ENCODE measurements at places on chromosomes 7 and 10. TPM values are rescaled to one million over a fixed set of nuclear protein-coding genes. Genes with fewer than 3 reads are reported as not detected.

DNA sequence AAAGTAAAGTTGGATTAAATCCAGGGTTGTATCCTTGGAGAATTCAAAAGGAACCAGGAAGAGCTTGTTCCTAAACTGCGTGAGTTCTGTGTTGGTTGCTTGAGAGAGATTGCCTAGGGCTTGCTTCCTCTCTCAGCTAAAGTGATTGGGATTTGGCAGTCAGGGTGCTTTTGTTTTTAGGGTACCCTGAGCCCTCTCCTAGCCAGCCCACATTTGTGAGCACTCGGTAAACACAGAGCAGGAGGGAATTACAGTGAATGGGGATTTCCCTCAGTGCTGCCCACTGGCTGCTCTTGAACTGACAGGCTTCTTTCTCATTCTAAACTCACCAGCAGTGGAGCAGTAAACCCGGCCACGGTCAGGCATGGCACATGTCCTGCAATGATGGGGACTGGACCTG, 146.9 kb downstream of the TPST1 start:
- DNase-seq, result peak; percentile 60

GRCh38 chr7:36132012-36132411, 21.0 kb upstream of the EEPD1 start:
- DNase-seq, result no peak

DNA sequence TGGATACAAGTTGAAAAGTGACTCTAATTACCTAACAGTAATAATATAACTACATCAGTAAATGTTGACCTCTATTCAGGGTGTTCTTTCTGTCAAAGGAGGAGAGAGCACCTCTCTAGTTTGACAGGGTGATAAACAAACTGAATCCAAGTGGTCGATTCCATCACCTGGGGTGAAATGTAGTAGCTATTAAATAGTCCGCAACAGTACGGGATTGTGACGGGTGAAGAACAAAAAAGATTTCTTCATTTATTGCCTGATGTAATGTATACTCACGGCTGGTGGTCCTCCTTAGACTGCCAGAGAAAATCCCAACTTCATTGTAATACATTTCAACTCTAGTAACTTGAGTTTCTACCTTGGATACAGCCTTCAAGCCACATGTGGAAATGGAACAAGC, 292.5 kb upstream of the CELF2 start:
- DNase-seq, result no peak

GRCh38 chr7:75642810-75643486, 95.8 kb downstream of the HIP1 start:
- DNase-seq, result peak; percentile 77

DNA sequence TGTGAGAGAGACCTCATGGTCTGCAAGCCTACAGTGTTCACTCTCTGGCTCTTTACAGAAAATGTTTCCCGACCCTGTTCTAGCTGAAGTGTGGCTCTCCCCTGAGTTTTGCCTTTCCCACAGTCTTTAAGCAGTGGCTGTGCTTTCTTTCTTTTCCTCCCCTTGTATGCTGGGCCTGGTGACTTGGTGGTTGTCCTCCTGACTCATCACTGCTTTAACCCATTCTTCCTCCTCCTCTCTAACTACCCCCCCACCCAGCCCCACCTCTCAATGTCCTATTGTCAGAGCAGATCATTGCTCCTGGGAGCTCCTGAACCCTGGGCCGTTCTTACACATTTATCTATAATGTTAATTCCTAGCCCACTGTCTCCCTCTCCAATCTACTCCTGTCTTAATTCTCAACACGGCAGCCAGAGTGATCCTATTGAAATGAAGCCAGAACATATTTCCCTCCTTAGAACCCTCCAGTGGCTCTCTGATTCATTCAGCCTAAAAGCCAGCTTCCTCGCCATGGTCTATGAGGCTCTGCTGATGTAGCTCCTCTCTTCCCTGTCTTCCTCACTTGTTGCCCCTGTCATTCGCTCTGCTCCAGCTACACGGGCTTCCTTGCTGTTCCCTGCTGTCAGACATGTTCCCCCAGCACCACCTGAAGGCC, 55.0 kb downstream of the DENND11 start:
- DNase-seq, result no peak

DNA sequence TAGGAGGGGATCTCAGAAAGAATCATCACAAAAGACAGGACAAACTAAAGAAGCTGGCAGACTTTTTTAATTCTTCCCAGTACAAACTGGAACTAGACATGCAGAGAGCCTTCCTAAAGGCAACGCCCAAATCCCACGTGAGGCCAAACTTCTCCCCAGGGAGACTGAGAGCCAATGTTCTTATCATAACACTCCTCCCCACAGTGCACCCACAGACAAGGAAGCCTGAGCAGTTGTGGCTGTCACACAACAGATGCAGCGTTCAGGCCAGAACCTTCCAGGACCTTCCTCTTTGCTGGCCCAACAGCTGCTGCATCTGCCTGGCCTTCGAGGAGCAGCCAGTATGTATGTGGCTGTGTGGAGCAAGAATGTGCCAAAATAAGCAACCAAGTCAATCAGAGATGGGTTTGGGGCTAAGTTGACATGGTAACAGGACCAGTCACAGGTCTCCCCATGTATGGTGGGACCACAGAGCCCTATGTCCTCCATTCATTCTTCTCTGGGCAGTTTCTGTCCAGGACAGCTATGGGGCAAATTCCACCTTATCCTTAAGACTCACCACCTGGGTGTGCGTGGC, 34.9 kb downstream of the SRPK2 start:
- no peak for DNase-seq

GRCh38 chr7:77837275-77837674, 38.7 kb downstream of the PHTF2 start:
- no peak for DNase-seq

GRCh38 chr7:127751490-127752448, 99.8 kb downstream of the SND1 start:
- no peak for DNase-seq

- DNase-seq, result peak; percentile 39
These were observed 2.2 kb downstream of the ARHGAP21 start for GRCh38 chr10:24721229-24722106.

DNA sequence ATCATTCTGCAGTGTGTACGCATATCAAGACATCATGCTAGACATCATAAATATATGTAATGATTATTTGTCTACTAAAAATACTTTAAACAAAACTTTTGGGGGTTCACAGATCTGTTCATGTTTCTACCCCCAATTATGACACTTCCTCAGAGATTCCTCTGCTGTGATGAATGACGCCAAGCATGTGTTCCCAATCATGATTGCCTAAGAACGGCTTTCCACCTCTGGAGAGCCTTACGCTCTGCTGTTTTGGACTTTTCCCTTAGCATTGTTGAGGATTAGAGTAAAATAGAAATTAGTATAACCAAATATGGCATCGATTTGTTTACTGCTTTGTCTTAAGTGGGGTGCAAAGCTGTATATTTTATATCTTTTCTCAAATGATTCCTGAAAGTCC, 236.3 kb upstream of the IGFBP3 start:
- no peak for DNase-seq

- DNase-seq, result no peak
These were observed 318.9 kb downstream of the CXCL12 start for GRCh38 chr10:44065788-44066526.

DNA sequence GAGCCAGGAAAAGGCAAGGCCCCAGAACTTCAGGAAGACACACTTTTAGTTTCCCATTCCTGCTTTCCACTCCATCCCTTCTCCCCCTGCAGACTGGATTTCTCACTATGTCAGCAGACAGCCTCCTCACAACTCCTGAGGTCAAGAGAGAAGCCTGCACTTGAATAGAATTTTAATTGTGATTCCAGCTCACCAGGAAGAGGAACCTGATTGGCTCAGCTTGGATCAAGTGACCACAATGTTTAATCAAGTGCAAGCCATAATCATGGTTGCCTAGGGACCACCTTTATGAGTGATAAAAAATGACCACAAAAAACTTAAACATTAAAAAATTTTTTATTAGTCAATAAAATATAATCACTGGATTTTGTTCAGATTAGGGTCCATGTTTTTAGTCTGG, 244.7 kb upstream of the RHOBTB1 start:
- no peak for DNase-seq

DNA sequence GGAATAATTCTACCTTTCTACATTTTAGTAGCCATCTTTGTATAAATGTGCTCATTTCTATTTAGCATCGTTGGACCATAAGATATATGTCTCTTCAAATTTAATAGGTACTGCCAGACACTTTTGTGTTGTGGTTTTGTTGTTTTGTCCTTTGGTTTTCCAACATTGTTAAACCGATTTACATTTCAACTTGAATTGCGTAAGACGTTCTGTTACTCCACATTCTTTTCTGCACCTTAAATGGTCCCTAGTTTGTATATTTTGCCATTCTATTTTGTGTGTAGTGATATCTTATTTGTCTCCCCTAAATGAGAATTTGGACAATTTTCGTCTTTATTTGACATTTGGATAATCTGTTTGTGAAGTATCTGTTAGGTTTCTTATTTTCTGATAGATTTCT, 1015.6 kb downstream of the NRG3 start:
- no peak for DNase-seq

DNA sequence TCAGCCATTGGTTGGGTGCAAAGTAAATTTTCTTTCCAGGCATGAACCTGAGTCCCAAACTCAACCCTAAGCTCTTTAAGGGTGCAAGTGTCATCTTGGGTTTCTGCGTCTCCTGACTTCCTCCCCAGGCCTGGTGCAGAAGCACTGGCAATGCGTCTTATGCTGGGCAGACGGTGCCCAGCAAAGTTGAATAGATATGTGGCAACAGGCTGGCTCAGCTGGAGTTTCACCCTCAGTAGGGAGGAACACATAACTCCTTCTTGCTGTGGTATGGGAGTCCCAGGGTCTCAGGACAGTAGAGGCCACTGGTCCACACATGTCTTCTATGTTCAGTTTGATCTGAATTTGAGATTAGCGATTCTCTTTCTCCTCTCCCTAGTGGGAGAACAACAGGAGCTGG, 181.3 kb downstream of the RPS24 start:
- DNase-seq, result no peak

DNA sequence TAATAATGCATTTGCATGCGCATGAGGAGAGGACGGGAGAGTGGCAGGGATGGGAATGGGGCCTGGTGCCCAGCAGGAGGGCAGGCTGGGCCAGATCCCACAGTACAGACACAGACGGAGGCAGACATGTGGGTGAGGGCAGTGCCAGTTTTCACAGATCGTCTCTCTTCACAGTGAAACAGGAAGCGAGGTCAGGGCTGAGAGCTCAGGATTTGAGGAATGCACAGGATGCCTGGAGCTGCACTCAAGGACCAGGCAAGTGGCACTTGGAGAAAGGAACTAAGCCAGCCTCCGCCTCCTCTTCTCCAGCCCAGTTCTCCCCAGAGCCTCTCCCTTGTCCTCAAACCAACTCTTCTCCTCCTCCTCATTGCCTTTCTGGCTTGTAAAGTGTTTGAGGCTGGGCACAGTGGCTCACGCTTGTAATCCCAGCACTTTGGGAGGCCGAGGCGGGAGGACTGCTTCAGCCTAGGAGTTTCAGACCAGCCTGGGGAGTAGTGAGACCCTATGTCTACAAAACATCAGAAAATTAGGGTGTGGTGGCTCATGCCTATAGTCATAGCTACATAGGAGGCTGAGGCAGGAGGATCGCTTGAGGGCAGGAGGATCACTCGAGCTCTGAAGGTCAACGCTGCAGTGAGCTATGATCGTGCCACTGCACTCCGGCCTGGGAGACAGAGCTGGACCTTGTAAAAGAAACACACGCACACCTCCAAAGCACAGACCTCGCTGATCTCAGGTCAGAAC, 115.2 kb downstream of the HIP1 start:
- peak; percentile 52 for DNase-seq

GRCh38 chr10:97704341-97704740, 9.2 kb upstream of the MARVELD1 start:
- no peak for DNase-seq

GRCh38 chr7:47179812-47180515, 401.9 kb downstream of the TNS3 start:
- DNase-seq, result peak; percentile 71

DNA sequence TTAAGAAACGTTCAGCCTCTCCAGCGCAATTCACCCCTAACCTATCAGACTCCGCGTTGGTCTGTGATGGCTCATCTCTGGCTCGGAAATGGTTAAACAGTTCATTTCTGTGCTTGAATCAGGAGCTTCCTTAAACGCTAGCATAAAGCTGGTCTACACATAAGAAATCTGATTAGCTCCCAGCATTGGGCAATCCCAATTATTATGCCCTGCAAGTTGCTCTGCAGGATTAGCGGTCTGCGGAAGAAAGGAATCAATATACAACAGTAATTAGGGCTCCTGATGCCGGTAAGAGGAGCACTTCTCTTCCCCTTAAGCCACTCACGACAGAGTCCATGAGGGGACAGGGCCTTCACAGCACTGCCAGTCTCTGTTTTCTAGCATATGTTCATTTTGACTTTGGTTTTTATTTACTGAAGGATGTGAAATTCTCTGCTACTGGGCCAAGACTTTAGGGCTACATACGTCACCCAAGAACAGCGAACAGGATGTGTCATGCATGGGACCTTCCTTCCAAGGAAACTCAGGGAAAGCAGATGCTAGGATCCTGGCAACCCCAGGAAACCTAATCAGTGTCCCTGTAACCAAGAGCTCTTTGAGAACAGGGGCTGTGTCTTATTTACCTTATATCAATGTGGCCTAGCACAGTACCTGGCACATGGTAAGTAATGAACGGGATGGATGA, 324.4 kb downstream of the KCNMA1 start:
- DNase-seq, result no peak

- no peak for DNase-seq
These were observed 267.7 kb downstream of the MAD1L1 start for GRCh38 chr7:1964913-1965578.

CAPZA2 gene
- total RNA-seq, result 152 TPM

ZNF3 gene
- total RNA-seq, result 40.8 TPM

OR2A42 gene
- total RNA-seq, result not detected

CYP3A4 gene
- not detected for total RNA-seq

GNGT1 gene
- not detected for total RNA-seq

SH2D4B gene
- not detected for total RNA-seq

EN2 gene
- 0.04 TPM for total RNA-seq
